ENCODE measurements at places on chromosomes 7 and 10.
A peak's percentile ranks its signal among the peaks of the same experiment; 100 is the strongest.

- peak; percentile 70 for DNase-seq
These were observed 22.9 kb downstream of the GSAP start for GRCh38 chr7:77393261-77393660.

- DNase-seq = no peak
These were observed 73.3 kb downstream of the C10orf90 start for GRCh38 chr10:126597211-126597610.

- no peak for DNase-seq
These were observed 11.6 kb upstream of the ORAI2 start for GRCh38 chr7:102421706-102422240.

DNA sequence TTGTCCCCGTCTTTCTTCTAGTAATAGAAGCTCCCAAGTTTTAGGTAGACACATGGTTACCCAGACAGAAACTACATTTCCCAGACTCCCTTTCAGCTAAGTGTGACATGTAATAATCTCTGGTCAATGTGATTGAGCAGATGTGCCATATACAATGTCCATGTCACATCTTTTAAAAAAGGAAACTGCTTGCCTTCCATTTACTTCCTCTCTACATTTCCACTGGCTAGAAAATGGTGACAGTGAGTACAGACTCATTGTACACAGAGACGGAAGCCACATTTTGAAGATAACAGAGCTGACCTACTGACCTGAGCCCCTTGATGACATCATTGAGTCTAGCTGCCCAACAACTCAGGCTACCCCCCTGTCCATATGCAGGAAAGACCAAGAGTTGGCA, 21.3 kb downstream of the ZC3HAV1 start:
- no peak for DNase-seq

DNA sequence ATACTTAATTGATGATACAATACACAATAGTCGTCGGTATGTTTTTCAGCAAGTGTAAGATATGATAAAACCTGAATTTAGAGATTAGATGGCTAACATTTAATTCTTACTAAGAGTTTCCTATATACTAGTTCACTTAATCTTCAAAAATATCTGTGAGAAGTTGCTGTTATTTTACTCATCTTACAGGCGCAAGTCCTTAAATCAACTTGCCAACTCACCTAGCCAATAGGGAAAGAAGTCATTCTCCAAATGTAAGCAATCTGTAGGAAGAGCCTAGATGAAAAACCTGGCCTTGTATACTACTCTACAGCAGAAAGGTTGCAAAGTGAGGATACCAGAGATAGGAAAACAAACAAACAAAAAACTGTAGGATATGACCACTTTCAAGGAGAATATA, 10.6 kb downstream of the CD36 start:
- no peak for DNase-seq

GRCh38 chr10:30557884-30558283, 71.7 kb downstream of the LYZL2 start:
- DNase-seq = no peak
